ENCODE measurements at places on chromosomes 6 and 20. TPM values are rescaled to one million over a fixed set of nuclear protein-coding genes. Genes with fewer than 3 reads are reported as not detected.

Gene COL9A1
- not detected for total RNA-seq

Gene RBM24
- 24.1 TPM for total RNA-seq

Gene MOG
- not detected for total RNA-seq

Gene HCK
- total RNA-seq, result not detected

Gene TPD52L2
- 152 TPM for total RNA-seq

Gene COQ3
- 7.6 TPM for total RNA-seq

DNA sequence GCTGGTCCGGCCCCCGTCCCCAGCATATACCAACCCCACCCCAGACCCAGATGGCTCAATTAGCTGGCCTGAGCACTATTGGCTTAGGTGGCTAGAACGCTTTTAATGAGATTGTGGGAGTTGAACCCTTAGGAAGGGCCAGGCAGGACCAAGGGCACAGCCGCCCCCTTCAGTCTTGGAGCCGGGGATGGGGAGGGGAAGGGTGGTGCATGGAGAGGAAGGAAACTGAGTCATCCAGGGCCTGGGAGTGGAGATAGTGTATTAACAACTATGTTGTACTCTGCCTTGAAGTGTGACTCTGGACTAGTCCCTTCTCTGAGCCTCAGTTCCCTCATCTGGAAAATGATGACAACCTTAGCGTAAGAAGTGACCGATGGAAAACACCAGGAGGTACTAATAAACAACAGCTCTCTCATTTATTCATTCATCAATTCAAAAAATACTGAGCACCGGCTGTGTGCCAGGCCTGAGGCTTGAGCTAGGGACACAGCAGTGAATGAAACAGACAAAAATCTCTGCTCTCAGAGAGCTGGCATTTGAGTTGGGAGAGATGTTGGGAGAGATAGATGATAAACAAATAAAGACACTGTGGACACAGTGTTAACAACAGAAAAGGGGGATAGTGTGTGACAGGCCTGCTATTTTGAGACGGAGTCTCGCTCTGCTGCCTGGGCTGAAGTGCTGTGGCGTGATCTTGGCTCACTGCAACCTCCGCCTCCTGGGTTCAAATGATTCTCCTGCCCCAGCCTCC, 11.5 kb downstream of the PEDS1 start:
- DNase-seq, result no peak

DNA sequence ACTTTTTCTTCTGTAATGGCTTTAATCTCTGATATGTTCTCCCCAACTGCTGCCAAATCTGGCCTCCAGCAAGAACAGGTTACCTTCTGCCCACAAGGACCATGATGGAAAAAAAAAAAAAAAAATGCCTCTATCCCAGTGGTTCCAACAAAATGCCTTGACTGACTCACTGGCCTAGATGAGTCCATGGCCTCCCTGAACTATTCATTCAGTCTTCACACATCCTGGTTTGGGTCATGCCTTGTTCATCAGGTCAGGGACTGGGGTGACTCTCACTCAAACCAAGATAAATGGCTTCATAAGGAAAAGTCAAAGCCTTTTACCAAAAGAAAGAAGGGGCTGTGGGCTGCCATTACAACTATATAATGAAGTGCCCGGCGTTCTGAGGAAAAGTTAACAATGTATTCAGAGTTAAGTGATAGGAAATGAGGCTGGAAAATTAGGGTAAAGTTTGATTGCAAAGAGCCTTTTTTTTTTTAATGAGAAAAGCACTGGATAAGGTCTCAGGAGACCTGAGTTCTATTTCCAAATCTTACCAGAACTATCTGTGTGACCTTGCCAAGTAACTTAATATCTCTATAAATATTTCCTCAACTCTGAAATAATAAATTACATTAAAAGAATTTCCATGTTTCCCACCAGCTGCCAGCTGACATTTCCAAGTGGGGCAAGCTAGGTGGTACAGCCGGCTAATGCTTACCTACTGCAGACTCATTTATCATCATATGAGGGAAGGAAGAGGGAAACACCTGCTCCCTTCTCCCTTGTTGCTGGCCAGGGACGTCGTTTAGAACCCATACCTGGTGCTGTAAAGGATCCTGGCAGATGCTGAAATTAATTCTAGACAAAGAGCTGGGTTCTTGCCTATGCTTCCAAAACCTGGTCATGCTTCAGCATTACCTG, 380.0 kb upstream of the MARCKS start:
- peak; percentile 91 for DNase-seq

DNA sequence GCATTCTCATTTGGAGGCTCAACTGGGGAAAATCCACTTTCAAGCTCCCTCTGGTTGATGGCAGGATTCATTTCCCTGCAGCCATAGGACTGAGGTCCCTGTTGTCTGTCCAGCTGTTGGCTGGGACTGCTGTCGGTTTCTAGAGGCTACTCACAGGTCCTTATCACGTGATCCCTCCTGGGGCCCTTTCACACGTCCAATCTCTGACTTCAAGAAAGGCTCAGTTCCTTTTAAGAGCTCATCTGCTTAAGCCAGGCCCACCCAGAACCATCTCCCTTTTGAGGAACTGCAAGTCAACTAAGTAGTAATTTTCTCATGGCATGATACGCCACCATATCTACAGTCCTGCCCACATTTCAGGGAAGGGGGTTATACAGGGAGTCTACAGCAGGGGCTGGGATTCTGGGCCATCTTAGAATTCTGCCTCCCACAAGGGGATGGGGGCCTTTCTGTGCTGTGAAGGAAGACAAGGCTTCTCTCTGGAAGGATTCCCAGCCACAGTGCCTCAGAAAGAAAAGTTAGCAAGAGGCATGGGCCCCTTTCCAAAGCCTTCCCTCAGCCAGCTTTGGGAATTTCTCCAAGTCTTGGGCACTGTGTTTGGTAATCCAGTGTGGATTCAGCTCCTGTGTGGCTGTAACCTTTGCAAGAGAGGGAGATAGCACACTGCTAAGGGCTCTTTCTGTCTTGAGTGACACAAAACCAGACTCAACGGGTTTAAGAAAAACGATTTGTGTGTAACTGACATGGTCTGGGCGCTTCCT, 66.4 kb downstream of the CTCFL start:
- DNase-seq, result peak; percentile 24

DNA sequence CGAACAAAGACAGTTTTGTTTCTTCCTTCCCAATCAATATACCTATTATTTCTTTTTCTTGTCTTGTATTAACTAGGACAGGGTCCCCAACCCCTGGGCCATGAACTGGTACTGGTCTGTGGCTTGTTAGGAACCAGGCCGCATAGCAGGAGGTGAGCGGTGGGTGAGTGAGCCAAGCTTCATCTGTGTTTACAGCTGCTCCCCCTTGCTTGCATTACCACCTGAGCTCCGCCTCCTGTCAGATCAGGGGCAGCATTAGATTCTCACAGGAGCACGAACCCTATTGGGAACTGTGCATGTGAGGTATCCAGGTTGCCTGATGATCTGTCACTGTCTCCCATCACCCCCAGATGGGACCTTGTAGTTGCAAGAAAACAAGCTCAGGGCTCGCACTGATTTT, 151.9 kb downstream of the CDKAL1 start:
- no peak for DNase-seq

DNA sequence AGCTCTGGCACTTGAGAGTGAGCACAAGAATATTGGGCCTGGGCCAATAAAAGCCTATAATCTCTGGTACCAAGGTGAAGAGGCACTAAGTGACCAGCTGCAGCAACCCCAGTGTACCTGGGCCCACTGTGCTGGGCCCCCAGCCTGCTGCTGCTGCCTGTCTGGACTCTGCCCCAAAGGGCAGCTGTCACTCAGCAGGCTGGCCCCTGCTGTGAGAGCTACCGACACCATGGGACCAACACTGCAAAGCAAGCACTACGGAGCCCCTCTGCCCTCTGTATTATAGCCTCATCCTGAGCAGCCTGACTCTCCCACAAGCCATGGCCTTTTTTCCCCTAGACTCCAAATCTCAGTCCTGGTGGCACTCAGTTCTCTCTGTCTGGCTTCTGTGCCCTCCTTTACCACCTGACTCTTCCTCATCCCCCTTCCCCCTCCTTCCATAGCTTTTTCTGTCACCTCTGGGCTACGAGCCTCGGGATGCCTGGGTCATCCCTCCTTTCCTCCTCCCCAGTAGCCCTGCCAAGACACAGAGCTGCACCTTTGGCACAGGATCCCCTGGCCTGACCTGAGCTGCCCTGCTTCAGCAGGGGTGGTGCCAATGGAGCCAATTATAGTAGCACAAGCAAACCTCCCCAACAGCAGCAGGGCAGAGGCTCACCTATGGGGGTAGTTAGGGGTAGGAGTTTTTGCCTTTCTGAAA, 14.2 kb downstream of the RRP36 start:
- no peak for DNase-seq

- peak; percentile 21 for DNase-seq
Measured at GRCh38 chr6:144405163-144405562, 120.0 kb downstream of the UTRN start.

- no peak for DNase-seq
Measured at GRCh38 chr20:63253065-63253437, 1.2 kb downstream of the NKAIN4 start.

GRCh38 chr20:12207875-12208274, 290.2 kb downstream of the BTBD3 start:
- DNase-seq, result peak; percentile 56

DNA sequence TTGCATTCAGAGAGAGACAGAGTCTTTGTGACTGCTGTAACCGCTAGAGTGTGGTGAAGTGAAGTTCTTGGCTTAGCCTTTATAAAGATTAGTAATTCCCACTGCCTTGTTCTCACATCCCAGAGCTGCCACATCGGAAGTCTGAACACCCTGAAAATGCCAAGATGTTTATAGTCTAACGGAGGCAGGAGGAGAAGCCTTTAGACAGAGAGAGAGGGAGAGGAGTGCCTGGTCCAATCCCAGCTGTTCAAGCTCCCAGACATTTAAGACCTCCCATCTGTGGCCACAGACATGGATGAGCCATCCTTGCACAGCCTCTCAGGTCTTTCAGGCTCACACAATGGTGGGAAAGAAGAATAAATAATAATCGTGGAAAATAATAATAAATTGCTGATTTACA, 1422.8 kb upstream of the EYS start:
- DNase-seq, result peak; percentile 41

- DNase-seq, result no peak
Measured at GRCh38 chr6:108556250-108556649, 4.5 kb upstream of the FOXO3 start.

- DNase-seq, result no peak
Measured at GRCh38 chr20:15512916-15513315, 1060.3 kb downstream of the KIF16B start.

- no peak for DNase-seq
Measured at GRCh38 chr6:126643352-126643751, 303.4 kb downstream of the CENPW start.

DNA sequence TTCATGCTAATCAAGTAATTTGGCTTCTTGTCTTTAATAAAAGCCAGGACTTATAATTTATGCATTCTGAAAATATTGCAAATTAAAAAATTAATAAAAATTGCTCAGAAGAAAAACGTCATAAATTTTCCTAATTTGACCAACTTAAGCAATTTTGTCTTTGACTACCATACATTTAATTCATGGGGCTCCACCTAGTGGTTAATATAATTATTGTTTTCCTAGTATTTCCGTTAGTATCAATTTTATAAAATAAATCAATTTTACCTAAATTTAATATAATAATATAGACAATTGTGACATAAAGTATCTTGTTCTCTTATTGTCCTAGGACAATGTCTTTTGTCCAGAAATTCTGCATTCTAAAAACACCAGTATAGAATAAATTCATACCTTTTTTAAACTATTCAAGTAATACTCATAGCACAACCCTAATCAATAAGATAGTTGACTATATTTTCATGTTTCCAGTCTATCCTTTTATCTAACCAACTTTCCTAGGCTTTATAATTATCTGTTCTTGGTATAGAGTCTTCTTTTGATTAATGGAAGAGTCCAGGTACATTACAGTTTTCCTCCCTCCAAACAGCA, 319.9 kb downstream of the TRDN start:
- DNase-seq, result peak; percentile 14

DNA sequence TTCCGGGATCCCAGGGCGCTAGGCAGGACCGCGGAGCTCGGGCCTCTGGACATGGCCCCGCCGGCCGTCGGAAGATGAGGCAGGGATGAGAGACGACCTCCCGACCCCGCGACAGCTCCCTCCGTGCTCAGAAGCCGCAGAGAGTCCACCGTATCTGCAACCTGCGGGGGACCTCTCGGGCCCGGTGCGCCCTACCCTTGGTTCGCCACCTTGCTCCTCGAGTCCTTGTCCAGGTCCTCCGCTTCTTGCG, 301 bp downstream of the PPP1R3D start:
- DNase-seq, result no peak

DNA sequence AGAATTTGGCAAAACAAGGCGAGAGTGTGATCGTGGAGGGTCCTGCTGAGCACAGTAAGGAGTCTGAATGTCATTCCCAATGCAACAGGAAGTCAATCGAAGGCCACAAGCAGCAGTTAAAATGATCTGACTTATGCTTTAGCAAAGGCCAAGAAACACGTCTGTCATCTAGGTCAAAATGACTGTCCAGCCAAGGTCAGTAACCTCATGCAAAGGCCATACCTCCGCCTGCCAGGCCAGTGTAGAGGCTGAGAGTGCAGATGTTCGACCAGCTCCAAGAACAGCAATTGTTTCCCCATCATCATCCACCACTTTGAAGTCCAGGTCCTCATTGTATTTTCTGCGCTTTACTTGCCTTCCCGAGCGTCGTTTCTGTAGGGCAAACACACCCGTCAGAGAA, 105.6 kb downstream of the CHD6 start:
- DNase-seq, result no peak

DNA sequence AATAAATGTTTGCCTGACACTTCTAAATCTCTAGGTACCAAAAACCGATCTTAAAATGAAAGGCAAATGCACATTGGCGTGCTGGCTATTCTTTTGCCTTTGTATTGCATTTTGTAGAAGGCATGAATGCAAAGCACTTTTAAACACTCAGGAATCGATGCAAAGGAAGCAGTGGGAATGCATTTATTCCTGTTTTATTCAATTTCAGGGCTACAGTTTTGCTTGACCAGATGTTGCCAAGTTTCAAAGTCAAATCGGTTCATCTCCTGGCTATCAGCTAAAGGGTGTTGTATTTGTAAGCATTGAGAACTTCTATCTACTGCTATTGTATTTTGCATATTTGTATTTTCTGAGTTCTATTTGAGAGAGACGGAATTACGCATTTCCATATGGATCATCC, 659.8 kb upstream of the SLC35B3 start:
- no peak for DNase-seq

DNA sequence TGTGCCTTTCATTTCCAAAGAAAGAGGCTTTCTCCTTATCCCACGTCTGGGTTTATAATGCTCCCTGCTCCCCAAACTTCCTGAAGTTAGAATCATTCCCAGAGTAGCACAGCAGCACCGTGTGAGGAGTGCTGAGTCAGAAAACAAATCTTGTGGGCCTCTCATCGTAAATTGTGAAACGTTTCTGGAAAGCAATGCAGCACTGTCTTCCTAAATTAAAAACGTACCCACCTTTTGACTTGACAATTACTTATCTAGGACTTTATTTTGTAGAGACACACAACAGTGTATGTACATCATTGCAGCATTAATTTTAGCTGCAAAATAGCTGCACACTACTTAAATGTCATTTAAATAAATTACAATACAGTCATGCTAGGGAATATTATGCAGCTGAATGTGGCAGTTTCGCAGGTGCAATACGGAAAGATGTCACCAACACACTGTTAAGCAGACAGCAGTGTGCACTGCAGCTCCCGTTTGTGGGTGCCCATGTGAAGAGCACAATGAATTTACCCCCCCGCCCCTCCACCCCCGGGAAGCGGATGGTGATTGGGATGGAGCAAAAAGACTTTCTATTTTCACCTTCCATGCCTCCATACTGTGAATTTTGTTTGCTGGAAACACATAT, 30.8 kb downstream of the RRBP1 start:
- DNase-seq, result no peak

Measured in M059J (cell line).